ENCODE measurements at places on chromosomes 2 and 18. TPM values are rescaled to one million over a fixed set of nuclear protein-coding genes. Genes with fewer than 3 reads are reported as not detected.

The EHD3 gene
- not detected for total RNA-seq

The SCYGR4 gene
- not detected for total RNA-seq

The AFTPH gene
- total RNA-seq, result 13.6 TPM

The SULT1C4 gene
- total RNA-seq, result not detected

The MAP3K20 gene
- total RNA-seq, result 30.4 TPM

The AQP12A gene
- not detected for total RNA-seq

The UGT1A5 gene
- not detected for total RNA-seq

The CHRND gene
- total RNA-seq, result not detected

The LAMA3 gene
- 0.07 TPM for total RNA-seq

The TRIM54 gene
- total RNA-seq, result not detected

The GYPC gene
- total RNA-seq, result 194 TPM

The RBM44 gene
- total RNA-seq, result 0.04 TPM

The PLGLB2 gene
- total RNA-seq, result not detected

The ACTG2 gene
- 0.67 TPM for total RNA-seq

The CRACDL gene
- not detected for total RNA-seq

The ME2 gene
- total RNA-seq, result 29.5 TPM

The ANKRD30BL gene
- total RNA-seq, result not detected

The C2orf66 gene
- not detected for total RNA-seq

The ALPG gene
- not detected for total RNA-seq

The C1D gene
- 21.3 TPM for total RNA-seq

The BOLL gene
- total RNA-seq, result 0.11 TPM

Measured in K562 (cell line).